Muscle of leg (tissue), 16 donors: ENCODE measurements at places on chromosomes 6 and 20.

- DNase-seq: no peak
These were observed 25.7 kb downstream of the PMEPA1 start for GRCh38 chr20:57683881-57684807.

GRCh38 chr6:2636672-2637071, 114.0 kb downstream of the MYLK4 start:
- DNase-seq: no peak

DNA sequence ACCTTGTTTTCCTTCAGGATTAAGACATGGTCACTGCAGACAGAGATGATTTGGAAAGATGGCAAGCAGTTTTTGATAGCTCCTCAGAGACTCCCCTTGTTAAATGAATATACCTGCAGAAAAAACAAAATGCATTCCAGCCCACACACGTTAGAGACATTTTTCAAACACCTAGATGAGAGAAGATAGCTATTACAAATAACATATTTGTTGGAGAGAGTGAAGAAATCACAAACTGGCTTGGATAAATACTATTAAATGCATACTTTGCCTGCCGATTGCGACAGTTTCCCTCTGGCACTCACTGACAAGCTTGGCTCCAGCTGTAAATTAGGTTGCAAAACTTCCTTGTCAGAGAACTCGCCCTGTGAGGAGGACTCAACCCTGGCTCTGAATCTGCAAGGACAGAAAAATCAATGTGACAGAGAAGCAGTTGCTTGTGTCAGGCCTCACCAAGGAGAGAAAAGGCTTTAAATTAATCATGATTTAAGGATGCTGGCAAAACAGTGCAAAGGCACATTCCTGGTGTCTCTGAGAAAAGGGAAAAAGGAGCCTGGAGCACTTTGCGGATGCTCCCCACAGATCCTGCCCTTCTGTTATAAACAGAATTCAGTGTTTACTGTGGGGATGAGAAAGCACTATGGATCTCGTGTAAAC, 423.7 kb upstream of the MARCKS start:
- peak; percentile 70 for DNase-seq

DNA sequence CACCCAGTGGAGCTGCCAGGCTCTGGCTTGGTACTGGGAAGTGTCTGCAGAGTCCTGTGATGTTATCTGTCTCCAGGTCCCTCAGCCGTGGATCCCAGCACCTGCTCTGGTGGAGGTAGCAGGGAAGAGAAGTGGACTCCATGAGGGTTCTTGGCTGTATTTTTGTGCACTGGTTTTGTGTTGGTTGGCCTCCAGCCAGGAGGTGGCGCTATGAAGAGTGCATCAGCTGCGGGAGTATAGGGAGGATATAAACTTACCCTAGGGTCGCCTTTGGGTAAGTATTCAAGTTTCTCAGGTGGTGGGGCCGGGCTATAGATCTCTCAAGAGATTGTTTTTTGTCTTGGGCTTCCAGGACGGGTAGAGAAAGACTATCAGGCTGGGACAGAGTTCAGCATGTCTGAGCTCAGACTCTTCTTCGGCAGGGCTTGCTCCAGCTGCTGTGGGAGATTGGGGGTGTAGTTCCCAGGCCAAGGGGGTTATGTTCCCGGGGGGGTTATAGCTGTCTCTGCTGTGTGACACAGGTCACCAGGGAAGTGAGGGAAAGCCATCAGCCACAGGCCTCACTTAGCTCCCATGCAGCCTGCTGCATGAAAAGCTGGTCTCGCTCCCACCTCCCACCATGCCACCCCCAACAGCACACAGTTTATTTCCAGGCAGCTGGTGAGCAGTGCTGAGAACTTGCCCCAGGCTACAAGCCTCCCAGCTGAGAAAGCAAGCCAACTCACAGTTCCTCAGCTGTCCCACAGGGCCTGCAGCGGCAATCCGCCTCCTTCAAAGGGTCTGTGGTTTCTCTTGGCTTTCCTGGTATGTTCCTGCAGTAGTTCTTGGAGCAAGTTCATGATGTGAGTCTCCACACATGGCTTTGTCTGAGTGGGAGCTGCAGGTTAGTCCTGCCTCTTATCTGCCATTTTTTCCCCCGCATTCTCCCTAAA, 115.7 kb downstream of the AIG1 start:
- no peak for DNase-seq

DNA sequence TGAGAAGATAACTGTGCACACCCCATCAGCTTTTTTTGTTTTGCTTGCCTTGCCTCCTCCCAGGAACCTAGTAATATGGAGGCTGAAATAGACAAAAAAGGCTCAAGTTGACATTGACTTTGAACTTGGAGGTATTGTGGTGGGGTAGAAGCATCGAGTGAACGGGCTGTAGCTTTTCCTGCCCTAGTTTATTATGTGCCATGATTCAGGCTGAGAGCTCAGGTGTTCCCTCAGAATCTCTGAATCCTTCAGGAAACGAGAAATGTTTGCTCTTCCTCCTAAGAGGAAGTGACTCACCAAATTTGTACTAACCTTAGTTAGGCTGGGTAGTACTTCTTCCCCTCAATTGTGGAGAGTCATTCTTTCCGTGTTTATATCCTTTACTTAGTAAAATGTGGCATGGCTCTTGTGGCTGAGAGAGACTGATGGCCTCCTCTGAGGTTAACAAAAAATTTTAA, 98.8 kb downstream of the SASH1 start:
- DNase-seq: peak; percentile 48

- no peak for DNase-seq
These were observed 37.4 kb upstream of the FAM135A start for GRCh38 chr6:70375882-70376281.

DNA sequence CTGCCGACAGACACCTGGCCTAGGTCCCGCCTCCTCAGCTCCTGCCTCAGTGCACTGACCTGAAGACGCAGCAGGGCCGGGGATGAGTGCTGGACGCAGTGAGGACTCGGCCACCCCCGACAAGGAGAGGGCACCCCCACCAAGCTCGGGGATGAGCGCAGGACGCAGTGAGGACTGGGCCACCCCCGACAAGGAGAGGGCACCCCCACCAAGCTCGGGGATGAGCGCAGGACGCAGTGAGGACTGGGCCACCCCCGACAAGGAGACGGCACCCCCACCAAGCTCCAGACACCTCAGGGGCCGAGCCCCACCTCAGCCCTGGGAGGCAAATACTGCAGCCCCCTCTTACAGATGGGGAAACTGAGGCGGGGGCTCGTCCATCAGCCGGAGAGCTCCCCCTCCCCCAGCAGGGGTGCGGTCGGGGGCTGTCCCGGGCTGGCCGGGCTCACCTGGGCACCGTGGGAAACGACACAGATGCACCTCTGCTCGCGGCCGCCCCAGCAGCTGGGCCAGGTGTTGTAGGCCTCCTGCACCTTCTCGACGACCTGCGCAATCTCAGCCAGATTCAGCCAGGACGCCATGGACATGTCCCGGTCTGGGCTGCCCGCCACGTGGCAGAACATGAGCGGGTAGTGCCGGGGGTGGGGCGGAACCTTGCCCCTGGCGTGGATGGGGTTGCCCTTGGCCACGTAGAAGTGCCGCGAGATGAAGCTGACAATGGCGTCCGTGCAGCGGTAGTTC, 7.5 kb downstream of the HELZ2 start:
- no peak for DNase-seq
